Epithelial cell of prostate (primary cell): ENCODE measurements at places on chromosomes 5 and 9.

DNA sequence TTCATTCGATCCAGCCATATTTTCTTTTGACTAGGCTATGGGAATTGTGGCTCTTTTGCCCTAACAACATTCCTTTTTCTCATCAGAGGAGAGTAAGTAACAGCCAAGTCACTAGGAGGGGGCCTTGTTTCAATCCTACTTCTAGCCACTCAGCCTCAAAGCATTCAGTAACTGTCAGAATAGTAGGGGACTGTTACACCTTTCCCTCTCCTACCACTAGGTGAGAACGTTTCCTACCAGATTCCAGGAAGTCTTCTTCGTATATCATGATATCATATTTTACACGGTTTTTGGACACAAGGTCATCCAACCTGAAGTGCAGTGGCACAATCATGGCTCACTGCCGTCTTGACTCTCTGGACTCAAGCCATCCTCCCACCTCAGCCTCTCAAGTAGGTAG lies 171.3 kb upstream of the CDH12 start:
- DNase-seq, result no peak

DNA sequence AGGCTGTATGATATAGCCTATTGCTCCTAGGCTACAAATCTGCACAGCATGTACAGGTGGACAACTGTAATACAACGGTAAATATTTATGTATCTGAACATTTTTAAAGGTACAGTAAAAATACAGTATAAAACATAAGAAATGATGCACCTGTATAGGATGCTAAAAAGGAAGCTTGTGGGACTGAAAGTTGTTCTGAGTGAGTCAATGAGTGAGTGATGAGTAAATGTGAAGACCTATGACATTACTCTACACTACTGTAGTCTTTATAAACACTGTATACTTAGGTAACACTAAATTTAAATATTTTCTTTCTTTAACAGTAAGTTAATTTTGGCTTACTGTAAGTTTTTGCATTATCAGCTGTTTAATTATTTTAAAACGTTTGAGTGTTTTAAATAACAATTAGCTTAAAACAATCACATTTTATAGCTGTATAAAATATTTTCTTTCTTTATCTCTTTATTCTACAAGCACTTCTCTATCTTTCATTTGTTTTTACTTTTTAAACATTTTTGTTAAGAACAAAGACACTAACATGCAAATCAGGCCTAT lies 28.1 kb downstream of the CDH18 start:
- no peak for DNase-seq

- no peak for DNase-seq
These were observed 40.4 kb downstream of the ZDHHC21 start for GRCh38 chr9:14652729-14653377.

GRCh38 chr9:68545033-68545705 lies 4.5 kb upstream of the TMEM252 start:
- no peak for DNase-seq

GRCh38 chr9:111897601-111898137 lies 1.1 kb downstream of the UGCG start:
- no peak for DNase-seq

DNA sequence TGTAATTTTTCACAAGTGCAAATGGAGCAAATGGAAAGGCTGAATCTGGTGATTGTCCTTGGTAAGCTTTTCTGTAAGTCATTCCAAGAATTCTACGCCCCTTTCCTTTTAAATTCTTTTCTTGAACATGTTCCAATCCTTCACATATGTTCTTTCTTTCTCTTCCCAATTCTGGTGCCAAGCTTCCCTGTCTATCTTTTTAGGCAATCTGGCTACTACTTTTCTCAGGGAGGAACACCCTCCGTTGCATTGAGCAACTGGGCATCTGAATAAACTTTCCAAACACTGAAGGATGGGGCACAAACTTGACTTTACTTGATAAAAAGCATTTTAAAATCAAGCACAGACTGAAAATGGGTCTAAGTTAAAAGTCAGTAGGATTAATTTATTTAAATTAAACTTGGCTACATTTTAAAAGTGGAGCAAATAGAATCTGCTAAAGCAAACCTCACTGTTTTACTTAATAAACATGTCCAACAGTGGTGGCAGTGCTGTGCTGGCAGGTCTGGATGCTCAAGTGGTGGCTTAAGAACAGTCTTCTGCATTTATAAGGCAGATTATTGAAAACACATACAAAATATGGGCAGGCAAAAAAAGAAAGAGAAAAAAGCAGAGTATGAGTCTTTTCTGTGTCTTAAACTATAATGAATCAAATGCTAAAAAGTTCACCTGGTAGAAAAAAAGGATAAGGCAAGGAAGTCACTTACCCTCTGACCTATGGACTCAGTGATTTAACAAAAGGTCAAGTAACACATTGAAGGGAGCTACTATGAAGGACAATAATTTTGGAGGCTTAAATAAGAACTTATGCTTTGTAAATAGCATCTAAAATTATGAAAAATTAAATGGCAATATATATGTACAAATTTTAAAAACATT lies 5.4 kb downstream of the ELL2 start:
- no peak for DNase-seq

GRCh38 chr9:114720086-114720676 lies 38.2 kb upstream of the TEX48 start:
- no peak for DNase-seq

DNA sequence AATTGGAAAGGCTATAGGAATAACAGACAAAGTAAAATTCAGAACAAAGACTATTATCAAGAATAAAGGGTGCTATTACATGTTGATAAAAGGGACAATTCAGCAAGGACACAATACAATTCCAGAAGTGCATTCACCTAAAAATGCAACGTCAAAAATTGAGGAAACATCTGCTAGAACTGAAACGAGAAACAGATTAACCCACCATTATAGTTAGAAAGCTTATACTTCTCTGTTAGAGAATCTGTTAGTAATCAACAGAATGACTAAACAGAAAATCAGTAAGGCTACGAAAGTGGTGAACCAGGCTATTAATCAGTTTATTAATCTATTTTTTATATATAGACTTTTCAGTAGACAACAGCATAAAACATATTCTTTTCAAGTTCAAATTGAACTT lies 14.8 kb downstream of the FCN1 start:
- no peak for DNase-seq

DNA sequence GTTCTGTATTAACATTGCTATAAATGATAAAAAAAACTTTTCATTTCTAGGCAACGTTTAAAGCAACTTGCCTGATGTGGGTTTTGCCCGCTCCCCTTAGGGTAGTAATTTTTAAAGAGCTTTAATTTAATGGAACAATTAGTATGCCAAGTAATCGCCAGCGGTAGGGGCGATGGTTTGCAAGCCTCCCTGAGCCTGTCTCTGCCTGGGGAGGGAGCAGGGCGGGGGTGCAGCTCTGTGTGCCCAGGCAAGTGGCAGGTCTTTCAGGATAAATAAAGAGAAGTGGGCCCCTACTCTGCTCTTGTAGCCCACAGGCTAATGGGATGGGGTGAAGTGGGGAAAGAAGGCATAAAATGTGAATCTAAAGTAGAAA lies 13.8 kb upstream of the TGFBI start:
- DNase-seq, result no peak

DNA sequence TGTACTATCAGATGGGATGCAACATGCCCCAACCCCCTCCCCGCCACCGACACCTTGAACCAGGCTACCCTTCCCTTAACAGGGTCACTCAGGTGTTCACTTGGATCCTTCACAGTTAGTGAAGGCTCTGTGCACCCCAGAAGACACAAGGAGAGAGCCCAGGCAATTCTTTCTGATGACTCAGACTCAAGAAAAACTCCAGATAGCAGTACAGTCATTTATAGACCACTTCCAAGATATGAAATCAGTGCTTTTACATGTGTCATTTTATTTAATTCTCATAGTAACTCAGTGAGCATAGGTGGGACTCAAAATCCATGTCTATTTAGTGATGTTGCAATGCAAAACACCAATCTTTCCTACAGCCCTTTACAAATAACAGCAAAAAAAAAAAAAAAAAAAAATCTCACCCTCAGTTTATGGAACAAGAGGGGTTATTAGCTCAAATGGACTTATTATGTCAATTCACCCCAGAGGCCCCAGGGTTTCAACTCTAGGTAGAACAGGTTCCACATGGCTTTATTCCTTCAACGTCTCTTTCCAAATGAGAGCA lies 71.9 kb downstream of the FOXD1 start:
- DNase-seq, result no peak
